ENCODE measurements at places on chromosomes 16 and 17.

DNA sequence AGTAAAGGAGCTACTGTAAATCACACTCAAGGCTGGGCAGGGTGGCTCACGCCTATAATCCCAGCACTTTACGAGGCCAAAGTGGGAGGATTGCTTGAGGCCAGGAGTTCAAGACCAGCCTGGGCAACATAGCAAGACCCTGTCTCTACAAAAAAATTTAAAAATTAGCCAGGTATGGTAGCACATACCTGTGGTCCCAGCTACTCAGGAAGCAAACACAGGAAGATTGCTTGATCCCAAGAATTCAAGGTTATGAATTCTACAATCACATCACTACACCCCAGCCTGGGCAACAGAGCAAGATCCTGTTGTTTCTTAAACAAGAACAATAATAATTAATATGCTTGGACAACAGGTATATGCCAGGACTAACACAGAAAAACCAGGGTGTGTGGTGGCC, 13.2 kb downstream of the RHBDL3 start:
- no peak for ATAC-seq

GRCh38 chr17:4696437-4696805, 7.5 kb downstream of the PELP1 start:
- no peak for ATAC-seq

DNA sequence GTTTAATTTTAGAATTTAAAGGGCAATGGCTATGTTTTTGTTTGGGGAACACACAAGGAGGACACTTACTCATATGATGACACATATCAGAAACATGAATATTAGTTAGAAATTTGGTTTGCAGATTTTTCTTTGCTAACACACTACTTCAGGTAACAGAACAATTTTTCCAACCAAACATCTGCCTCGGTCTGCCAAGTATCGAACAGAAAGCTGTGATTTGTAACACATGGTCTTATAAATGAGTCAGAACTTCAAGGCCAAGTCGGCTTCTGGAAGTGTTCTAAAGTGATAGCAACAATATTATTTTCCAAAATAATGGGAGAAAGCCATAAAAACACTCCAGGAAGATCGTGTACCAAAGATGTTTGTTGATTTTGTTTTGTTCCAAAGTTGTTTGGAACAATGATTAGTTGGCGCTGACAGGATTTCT, 75.9 kb upstream of the PMFBP1 start:
- ATAC-seq, result no peak

GRCh38 chr16:9254863-9255262, 163.4 kb downstream of the HAPSTR1 start:
- ATAC-seq, result no peak

DNA sequence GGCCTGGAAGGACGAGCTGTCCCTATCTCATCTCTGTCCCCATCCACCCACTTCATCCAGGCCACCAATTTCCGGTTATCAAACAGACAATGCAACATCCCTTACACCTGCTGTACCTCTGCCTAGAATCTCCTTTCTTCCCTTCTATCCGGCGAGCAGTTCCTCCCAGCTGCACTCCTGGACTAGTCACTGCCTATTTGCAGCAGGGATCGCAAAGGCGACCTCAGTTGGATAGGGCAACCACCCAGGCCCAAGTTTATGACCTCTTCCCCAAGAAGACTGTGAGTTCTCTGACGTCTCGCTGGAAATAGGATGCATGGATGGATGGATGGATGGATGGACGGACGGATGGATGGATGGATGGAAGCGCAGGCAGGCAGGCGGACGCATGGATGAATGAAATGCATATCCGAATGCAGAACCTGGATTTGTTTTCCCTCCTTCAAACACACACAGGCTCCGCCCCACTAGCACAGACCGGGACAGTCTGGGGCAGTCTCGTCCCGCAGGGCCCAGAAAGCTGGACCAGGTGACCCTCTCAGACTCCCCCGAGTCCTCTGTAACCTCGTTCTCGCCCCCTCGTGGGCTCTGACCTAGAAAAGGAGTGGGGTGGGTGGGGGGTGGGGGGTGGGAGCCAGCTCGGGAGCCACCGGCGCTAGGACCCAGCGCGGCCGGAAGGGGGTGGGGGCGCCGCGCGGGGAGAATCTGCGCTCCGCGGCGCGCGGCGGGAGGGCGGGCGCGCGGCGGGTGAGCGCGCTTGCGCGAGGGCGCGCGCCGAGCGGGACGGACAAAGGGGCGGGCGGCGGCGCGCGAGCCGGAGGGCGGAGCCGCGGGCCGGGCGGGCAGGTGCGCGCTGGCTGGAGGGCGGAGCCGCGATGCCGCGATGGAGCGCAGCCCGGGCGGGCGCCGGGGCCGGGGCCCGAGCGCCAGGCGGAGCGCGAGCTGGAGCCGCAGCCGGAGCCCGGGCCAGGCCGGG, at the start of gene SBK1:
Gene SBK1, plus strand, starts transcription at position 875 of the 976 bp plus-strand sequence. CDS start 24,867 bp downstream, outside the sequence.
- ATAC-seq, result peak; percentile 94

- no peak for ATAC-seq
Measured at GRCh38 chr17:39123627-39124026, 27.8 kb downstream of the PLXDC1 start.

GRCh38 chr17:13475574-13476223, 126.0 kb downstream of the HS3ST3A1 start:
- no peak for ATAC-seq

- ATAC-seq, result no peak
Measured at GRCh38 chr17:65518256-65518655, 43.2 kb downstream of the AXIN2 start.

- no peak for ATAC-seq
Measured at GRCh38 chr17:1271441-1271840, 1.2 kb downstream of the BHLHA9 start.

GRCh38 chr17:9090641-9091096, 69.4 kb downstream of the NTN1 start:
- no peak for ATAC-seq

- no peak for ATAC-seq
Measured at GRCh38 chr16:7303052-7303610, 29.5 kb upstream of the RBFOX1 start.

GRCh38 chr16:57539072-57539796, 2.9 kb upstream of the CCDC102A start:
- ATAC-seq, result no peak

- ATAC-seq, result peak; percentile 1
Measured at GRCh38 chr17:76265624-76266243, 586 bp downstream of the UBALD2 start.
